ENCODE measurements at places on chromosomes 2 and 18.

DNA sequence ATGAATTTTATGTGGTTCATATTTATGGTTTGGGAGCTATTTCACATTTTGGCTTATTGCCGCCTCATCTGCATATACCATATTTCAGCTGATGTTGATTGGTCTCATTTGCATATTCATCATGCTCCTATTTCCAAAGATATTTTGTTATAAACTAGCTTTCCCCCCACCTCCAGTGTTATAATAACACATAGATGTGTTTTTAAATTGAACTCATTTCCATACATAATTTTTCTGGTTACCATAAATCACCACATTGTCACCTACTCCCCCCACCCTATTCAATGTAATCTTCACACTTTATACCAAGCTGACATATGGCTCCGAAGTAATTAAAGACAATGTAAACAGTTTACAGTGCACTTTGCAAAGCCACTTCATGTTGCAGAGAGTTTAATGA is 101.2 kb downstream of the FSHR start:
- DNase-seq = no peak

DNA sequence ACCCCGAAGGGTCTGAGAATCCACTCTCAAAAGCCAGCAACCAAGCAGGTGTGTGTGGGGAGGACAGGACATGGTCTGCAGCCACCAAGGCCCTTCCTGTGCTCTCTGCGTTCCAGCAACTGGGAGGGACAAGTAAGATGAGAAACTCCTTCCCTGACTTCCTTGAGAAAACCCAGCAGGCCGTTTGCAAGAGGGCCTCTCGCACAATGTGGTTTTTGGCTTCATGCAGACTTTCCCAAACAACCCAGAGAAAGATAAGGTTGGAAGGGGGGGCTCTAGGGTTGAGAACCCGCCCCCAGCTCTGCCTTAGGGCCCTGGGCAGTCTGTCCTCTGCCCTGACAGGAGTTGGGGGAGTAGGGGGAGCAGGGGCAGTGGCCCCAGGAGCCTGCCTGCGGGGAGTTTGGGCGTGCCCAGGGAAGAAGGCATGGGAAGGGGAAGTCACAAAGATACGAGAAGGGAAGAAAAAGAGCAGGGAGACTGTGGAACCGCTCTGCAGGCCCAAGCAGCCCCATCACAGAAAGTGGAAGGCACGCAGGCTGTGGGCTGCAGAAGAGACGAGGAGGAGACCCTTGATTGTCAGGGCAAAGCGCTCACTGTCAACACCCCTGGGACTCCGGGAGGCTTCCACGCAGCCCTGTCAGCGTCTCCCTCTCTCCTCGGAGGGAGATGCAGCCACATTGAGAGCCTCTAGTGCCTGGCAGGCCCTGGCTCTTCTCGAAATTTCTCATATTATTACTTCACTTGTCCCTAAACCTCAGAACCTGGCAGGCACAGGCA is 99.8 kb downstream of the SMAD7 start:
- DNase-seq = no peak

DNA sequence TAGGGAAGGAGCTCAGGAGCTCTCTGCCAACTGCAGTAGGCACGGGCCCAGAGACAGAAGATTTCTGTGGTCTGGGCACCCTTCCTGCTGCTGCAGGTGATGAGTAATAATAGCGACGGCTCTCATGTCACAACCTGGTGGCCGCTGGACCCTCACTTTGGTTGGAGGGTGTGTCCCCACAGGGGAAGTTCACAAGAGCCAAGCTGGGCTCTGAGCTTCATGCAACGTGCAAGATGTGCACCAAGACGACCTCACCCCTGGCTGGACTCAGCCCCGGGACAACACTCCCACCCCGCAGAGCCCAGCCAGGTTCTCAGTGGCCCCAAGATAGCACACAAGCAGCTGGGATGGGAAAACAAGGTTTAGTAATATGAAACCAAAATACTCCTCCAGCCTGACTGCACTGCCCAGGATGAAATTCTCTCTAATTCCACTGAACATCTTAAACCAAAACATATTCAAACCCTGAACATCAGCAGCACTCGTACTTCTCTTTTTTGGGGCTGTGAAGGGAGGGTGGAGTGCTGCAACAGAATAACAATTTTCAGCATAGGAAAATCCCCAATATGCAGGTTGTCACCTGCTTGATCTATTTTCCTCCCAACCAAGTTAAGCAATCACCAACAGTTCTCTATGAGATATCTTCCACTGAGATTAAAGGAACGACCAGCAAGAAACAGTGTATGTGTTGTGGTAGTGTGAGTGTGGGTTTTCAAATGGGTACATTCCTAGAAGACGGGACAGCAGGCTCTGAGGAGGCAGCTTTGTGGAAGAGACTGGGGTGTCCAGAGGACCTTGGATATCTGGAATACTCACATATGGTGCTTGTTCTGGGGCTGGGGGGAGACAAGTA is 26.5 kb downstream of the BCL2 start:
- DNase-seq = no peak

GRCh38 chr2:1968988-1969700 is 224.8 kb upstream of the PXDN start:
- no peak for DNase-seq

DNA sequence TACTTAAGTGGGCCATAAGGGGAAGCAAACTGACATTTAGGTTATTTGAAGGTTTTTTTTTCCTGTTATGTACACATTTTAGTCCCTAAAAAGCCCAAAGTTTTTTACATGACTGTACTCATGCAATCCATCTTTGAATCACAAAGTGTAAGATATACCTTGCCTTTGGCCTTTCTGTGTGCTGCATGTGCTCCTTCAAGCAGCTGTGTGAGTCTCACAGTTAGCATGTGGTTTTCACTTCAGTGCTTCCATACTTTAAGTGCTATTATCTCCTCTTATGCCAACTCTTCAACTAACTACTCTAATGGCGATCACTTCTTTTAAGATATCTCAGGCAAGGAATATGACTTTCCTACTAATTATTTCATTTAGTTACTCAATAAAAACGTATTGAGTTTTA is 597.1 kb upstream of the ACVR2A start:
- no peak for DNase-seq

DNA sequence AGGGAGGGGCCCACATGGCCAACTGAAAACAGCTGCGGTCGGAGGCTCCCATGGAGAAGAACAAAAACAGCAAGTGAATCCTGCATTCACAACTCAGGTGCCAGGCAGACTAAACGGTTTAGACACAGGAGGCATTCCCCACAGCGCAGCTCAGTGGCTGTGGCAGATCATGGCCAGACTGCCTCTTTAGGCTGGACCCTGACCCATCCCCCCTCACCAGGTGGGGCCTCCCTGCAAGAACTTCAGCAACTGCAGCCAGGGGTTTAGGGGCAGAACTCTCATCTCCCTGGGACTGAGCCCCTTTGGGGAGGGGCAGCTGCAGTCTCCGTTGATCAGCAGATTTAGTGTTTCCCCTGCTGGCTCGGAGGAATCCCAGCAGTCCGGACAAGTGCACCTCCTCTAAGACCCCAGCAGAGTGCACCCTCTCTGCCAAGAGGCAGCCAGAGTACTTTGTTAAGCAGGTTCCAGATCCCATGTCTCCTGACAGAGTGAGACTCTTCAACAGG is 346.7 kb downstream of the SS18 start:
- no peak for DNase-seq

- DNase-seq = peak; percentile 42
Observed at GRCh38 chr2:7377916-7378569, 460.8 kb downstream of the RNF144A start.

- DNase-seq = no peak
Observed at GRCh38 chr2:38030635-38031355, 45.2 kb downstream of the CYP1B1 start.

DNA sequence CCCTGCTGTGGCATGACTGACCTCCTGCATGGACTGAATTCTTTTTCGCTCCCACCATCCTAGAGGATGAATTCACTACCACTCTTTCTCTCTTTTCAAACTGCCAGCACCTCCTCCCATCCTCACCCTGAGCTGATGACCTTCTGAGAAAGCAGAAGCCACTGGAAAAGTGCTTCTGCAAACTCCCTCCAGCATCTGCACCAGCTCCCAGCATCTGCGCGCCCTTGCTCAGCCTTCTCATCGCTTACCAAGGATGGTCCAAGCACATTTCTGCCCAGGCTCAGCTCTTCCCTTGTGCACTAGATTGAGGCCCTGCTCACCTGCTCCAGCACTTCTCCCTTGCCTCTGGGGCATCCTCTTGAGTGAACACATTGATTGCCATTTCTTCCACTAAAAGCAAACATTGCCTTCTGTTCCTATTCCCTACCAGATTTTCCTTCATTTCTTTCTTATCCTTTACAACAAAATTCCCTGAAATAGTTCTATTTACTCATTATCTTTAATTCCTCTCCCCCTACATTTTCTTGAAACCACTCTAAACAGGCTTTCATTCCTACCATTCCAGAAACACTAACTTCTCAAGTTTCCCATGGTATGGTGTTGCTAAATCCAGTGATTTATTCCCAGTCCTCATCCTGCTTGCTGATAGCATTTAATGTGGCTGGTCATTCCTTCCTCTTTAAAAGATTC is 42.7 kb upstream of the IL1RL1 start:
- no peak for DNase-seq

GRCh38 chr2:234139755-234140154 is 89.3 kb downstream of the SPP2 start:
- DNase-seq = no peak

DNA sequence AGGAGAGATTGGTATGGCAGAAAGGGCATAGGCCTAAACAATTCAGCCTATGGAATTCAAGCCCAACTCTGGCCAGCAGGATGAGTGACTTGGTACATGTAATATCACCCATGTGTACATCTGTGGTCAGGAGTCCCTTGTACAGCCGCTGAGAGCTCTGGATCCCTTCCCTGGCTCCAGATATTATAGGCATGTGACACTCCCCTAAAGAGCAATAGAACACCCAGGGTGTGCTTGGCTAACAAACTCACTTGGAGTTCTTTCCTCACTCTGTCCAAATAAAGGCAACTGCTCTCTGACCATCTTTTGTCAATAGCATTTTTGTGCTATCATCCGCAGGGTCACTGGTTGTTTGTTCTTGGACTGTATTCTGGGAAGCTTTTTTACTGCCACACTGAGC is 197.4 kb upstream of the NCKAP5 start:
- no peak for DNase-seq

DNA sequence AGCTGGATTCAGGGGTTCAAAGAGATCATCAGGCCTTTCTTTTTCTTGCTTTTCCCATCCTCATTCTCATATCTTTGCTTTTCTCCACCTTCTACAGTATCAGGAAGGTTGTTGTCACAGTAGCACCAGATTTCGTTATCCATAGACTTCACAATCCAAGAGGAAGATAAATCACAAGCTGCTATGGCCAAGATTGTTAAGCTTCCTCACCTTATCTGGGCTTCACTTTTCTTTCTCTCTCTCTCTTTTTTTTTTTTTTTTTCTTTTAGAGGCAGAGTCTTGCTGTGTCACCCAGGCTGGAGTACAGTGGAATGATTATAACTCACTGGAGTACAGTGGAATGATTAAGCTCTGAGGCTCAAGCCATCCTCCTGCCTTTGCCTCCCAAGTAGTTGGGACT is 93.5 kb downstream of the TTC27 start:
- no peak for DNase-seq

- DNase-seq = no peak
Observed at GRCh38 chr2:217248312-217248935, 388.6 kb upstream of the TNP1 start.

- DNase-seq = no peak
Observed at GRCh38 chr2:191634791-191635190, 43.1 kb upstream of the NABP1 start.

GRCh38 chr2:151623631-151624030 is 110.6 kb downstream of the NEB start:
- no peak for DNase-seq

- no peak for DNase-seq
Observed at GRCh38 chr18:26777351-26778053, 88.0 kb downstream of the AQP4 start.

DNA sequence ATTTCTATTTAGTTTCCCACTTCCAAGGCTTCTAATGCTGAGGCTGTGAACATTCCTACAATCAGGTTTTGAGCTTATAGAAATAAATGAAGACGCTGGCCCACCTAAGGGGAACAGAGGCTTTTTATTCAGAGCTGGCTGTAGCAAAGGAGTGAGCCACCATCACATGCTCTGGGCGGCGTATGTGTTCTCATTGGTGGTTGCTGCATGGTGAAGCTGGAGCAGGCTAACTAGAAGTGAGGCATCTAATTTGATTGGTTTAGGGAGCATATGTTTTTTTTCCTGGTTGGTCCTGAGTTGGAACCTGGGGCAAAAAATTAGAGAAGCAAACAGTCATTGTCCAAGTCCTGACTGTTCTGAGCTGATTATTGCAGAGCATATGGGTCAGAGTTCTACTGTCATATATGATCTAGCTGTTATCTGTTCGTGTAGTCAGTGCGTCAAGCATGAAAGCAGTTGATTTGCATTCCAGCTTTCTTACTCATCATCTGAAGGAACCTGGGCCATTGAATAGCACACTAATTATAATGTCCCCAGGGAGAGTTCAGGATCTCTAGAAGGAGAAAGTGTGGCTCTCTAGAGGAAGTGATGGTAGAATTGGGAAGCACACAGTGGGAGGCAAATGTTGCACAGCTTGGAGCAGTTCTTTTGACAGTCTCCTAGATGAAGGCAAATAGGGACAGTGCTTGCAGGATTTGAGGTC is 279.6 kb downstream of the PARD3B start:
- DNase-seq = no peak

DNA sequence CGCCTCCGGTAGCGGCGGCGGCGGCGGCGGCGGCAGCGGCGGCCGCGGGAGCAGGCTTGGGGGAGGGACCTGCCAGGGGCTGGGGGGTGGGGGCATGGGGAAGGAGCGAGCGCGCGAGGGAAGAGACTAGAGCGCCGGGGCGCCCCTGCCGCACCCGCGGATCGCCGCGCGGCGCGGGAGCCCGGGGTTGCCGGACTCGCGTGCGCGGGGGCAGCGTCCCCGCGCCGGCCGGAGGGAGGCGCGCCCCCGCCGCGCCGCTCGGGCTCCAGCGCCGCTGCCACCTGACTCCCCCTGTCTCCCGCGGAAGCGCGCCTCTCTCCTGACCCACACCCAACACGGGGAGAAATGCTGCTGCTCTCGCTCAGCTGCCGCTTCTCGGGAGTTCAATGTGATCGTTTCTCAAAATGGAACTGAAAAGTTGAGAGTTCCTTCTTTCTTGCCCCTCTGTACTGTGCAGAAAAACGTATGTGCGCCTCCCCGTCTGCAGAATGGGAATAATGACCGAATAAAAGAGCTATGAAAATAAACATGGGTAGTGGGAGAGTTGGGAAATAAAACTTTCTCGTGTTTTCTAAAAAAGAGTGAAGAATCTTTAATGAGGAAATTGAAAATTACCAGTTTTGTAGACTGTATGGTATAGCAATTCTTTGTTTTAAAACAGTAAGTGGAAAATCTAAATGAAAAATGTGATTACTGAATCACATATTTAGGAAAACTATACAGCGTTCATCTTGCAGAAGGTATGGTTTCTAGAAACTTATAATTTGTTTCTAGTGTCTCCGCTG is 455 bp upstream of the TLK1 start:
- DNase-seq = peak; percentile 83
